ENCODE measurements at places on chromosomes 4 and X.

DNA sequence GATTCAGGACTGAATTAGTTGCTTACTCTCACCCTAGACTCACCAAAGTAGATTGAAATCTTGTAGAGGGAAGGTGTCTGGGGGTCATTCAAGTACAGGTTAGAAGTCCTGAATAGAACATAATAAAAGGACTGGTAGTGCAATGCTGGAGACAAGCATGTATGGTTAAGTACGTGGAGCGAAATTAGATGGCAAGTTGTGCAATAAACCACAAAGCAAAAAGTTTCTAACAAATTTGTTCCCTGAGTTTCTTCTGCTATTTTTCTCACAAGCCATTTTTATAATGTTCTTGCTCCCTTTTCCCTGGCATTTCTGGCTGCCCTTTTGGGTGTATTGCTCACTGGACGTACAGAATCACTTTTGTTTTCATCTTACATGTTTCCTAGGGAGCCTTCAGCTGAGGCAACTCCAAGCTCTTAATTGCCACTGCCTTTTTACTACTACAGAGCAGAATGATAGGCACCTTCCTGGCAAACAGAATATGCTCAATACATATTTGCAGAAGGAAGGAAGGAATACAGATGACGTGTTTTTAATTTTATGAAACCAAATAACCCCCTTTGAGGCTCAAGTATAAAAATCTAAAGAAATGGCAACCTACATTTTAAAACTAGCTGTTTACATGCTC lies 23.4 kb downstream of the LANCL3 start:
- DNase-seq, result no peak

DNA sequence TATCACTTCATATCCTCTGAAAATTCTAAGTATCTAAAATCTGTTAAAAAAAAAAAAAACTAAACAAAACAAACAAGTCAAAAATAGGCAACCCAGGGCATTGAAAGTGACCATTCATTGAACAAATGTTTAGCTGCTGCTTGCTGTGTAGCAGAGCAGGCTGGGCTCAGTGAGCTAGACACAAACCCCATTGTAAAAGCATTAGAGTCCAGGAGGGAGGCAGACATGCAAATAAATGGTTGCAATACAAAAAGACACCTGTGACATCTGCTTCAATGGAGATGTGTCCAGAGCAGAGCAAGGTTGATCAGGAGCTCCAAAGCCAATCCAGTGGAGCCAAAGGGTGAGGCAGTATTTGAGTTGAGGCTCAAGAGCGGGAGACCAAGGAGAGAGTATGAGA lies 267.3 kb upstream of the GATB start:
- DNase-seq, result no peak

GRCh38 chr4:85092536-85092935 lies 126.0 kb upstream of the WDFY3 start:
- no peak for DNase-seq

- no peak for DNase-seq
Observed at GRCh38 chrX:15673970-15674369, 9.4 kb upstream of the CLTRN start.

- peak; percentile 68 for DNase-seq
Observed at GRCh38 chr4:81351654-81352445, 119.9 kb downstream of the RASGEF1B start.

DNA sequence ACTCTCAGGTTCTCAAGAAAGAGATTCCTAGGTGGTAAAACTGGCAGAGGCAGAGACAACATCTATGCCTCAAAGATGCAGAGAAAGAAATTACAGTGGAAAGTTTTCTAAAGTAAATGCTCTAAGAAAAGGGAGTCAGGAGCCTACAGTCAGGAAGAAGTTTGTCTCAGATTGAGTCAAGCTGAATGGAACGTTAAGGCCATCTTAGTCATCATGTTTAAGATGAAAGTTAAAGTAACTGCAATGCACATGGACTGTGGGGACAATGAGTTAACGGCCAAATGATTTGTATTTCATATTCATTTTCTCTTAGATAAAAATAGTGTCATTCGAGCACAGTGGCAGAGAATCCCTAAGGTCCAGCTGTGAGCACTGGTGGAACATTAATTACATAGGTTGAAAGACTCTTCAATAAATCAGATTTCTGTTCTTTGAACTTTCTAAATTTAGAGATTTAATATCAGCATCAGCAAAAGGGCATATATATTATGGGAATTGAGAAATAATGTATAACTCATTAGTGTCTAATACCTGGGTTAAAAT lies 384.6 kb downstream of the DTHD1 start:
- no peak for DNase-seq

- peak; percentile 91 for DNase-seq
Observed at GRCh38 chr4:22179124-22179874, 230.7 kb upstream of the KCNIP4 start.

DNA sequence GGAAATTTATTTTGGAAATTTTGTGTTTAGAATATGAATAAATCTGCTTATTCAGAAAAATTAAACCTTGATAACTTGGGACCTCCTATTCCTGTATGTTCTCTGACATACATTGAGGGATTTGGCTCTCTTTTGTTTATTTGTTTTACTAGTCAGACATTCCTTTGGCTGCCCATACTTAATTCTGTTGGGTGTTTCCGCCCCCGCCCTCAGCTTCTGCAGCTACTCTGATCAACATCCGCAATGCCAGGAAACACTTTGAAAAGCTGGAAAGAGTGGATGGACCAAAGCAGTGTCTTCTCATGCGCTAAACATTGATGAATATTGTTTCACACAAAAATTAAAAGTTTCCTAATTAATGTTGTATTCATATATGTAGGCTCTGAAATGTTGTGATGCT lies 40.5 kb downstream of the RRAGB start:
- DNase-seq, result no peak

DNA sequence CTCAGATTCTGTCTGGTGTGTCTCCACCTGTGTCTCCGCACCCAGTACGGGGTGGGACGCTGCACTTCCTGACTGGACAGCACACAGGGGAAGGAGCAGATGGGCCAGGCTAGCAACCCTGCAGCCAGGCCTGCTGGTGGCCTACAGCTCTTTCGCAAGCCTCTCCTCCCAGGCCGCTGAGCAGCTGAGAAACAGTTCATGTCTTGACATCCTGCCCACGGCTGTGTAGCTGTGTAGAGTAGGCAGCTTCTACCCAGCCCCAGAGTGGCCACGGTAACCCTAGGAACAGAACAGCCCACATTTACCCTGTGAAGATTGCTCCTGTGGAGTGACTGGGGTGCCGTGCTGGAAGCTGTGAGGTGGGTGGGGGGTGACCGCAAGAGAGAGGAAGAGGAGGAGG lies 38.9 kb downstream of the CCNQ start:
- no peak for DNase-seq

- peak; percentile 79 for DNase-seq
Observed at GRCh38 chrX:154409222-154409871, at the start of gene DNASE1L1. DNASE1L1 (minus strand) TSS chrX:154409254; CDS start chrX:154405568, 3,686 bp downstream.

DNA sequence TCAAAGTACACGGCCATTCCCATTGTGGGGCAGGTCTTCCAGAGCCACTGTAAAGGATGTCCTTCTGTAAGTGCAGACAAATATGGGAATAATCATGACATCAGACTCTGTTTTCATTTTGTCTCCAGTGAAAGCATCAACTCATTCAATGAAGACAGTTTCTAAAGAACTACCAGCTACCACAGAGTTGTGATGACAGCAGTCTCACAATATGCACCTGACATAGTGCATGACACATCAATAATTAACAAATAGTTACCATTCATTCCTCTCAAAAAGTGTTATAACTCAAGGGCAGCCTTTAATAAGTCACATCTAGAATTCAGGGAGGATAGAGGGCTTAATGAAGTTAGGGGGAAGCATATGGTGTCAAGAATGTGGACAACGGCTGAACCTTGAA lies 20.2 kb downstream of the MTTP start:
- no peak for DNase-seq

DNA sequence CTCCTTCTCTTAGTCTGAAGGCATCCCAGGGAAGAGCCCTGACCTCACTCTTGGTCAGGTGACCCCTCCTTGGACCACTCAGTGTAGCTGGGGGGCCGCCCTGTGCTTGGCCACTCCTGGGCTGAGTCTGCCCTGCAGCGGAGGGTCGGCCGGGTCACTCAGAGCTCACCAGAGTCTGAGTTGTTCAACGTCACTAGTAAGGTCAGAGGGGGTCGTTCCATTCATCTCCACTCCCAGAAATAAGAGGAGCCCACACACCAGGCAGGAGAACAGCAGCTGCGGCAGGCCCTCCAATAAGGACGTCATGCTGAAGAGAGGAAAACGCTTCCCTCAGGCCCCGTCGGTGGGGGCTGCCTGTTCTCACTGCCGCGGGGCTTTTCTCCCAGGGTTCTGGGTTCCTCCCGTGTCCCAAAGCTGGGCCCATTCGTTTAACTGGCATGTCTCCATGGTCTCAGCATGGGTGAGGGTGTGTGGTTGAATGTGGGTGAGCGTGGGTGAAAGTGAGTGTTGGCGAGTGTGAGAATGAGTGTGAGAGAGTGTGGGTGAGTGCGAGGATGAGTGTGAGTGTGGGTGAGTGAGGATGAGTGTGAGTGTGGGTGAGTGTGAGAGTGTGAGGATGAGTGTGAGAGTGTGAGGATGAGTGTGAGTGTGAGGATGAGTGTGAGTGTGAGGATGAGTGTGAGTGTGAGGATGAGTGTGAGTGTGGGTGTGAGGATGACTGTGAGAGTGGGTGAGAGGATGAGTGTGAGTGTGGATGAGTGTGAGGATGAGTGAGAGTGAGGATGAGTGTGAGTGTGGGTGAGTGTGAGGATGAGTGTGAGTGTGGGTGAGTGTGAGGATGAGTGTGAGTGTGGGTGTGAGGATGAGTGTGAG lies 47.7 kb downstream of the ING2 start:
- DNase-seq, result no peak

- no peak for DNase-seq
Observed at GRCh38 chr4:181933471-181933870, 309.7 kb upstream of the TENM3 start.

Measured in fibroblast of skin of abdomen (primary cell).